ENCODE measurements at places on chromosomes 11 and 22.

DNA sequence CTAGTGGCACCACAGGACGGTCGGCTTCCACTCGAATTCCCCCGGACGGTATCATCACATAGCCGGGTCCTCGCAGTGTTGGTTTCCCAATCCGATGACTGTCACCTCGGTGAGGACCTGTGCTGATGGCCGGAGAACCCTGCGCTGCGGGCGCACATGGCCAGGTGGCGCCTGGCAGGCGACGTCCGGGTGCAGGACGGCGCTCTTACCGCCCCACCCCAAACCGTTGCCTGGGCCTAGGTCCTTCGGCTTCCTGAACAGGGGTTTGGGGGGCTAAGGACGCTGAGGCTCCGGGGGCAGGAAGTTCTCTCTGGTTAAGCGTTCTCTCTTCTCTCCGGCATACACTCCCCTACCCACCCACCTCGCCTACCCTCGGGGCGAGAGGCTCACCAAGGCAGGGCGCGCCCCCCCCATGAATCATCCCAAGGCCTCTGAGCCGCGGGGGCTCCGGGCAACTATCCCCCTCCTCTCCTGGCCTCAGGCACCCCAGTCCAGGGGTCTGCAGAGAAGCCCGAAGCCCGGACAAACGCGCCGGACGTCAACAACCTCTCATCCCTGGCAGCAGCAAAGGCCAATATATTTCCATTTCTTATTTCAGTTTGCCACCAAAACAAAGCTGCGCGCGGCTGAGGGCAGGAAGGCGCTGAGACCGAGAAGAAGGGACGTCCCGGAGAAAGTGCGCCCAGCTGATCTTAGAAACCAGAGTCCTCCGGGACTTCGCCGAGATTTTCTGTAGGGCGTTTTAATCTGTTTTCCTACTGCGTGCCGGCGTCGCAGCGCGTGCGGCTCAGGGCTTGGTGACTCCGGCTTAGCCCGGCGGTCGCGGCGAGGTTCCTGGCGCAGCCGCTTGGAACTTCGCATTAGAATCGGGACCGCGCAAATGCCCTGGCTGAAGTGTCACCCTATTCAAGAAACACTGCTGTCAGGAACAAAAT lies 5.6 kb downstream of the ALX4 start:
- DNase-seq = no peak

- peak; percentile 44 for DNase-seq
These were observed 1.4 kb upstream of the PRSS23 start for GRCh38 chr11:86798988-86799387.

DNA sequence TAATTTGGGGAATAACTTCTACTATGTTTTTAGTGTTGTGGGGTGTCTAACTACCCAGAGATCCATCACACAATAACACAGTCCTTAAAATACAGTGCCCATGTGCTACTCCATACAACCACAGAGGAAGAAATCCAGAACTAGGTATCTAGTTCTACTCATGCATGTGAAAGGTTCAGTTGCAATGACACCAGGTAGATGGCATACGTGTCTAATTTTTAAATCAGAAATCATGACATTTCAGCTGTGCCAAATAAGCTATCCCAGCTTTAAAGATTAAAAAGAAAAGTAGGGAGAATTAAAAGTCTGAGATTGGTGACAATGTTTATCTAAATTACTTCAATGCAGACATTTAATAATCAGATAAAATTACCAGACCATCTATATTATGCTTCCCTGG lies 122.2 kb downstream of the CD44 start:
- DNase-seq = no peak

DNA sequence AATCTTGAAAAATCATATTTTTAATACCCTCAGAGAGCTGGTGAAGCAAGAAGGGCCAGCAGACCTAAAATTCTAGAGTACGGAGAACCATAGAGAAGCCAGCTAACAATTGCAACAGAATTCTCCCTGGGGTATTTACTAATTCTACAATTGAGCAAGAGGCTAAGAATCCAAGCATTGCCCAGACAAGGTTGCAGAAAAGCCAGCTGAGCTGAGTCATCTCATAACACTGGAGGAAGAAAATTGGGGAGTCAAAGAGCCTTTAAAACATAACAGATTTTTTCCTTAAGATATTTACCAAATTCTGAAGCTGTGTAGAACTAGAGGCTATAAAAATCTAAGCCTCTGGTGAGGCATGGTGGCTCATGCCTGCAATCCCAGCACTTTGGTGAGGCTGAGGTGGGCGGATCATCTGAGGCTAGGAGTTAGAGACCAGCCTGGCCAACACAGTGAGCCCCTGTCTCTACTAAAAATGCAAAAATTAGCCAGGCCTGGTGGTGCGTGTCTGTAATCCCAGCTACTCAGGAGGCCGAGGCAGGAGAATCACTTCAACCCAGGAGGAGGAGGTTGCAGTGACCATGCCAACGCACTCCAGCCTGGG lies 13.6 kb upstream of the TMEM216 start:
- DNase-seq = peak; percentile 44

All from kidney glomerular epithelial cell (primary cell).